KBM-7 (cell line): ENCODE measurements at places on chromosomes 7 and 10.

GRCh38 chr10:51371743-51372142 is 297.5 kb downstream of the PRKG1 start:
- DNase-seq: no peak

GRCh38 chr7:147904219-147904576 is 686.4 kb upstream of the C7orf33 start:
- no peak for DNase-seq

DNA sequence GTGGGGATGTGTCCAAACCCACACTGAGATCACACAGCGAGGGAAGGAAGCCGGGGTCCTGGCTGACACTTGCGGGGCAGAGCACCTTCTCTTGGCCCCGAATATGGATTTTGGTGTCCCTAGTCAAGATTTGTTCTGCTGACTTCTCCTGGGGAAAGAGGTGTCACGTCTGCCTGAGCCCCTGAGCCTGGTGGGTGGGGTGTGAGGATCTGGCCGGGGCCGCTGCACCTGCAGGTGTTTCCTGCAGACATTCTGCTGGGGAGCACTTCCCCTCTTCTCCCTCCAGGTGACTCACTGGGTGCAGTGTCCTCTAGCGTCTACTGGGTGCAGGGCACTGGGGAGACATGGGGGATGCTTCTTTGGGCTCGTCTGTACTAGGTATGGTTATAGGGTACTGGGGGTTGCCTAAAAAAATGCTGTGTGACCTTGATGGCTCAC is 99.2 kb downstream of the GRK5 start:
- peak; percentile 48 for DNase-seq

DNA sequence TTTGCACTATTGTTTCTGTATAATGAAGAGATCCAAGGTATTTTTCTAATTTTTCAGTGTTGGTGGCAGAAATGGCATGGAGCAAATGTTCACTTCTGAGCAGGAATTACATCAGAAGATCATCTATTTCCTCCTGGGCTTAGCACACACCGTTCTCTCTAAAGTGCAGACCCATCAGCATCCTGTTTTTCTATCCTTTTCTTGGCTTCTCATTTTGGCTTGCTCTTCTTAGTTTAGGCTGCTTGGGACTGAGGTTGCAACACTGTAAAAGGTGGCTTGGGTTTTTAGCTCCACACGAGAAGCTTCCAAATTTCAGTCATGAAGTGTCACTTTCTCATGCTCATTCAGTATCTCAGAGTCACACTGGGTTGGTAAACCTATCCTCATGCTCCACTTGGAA is 79.9 kb upstream of the SMIM30 start:
- peak; percentile 7 for DNase-seq

DNA sequence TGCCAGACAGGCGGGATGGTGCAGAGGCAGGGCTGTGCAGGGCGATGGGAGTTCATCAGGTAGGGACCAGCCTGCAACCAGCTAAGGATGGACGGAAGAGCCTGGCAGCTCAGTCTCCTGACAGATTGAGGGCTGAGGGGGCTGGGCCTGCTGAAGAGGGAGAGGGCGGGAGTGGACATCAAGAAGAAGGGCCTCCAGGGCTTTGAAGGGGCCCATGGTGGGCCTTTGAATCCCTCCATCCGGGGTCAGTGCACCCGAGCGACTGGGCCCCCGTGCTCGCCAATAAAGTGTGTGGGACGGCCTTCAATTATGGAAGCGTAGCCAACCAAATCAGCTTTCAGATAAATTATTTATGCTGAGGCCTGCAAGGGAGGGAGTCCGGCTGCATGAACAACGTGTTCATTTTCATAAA is 431.2 kb downstream of the RPS24 start:
- DNase-seq: no peak
